ENCODE measurements at places on chromosomes 6 and 20.

- DNase-seq = no peak
Observed at GRCh38 chr6:109478841-109479624, 4.0 kb downstream of the ZBTB24 start.

DNA sequence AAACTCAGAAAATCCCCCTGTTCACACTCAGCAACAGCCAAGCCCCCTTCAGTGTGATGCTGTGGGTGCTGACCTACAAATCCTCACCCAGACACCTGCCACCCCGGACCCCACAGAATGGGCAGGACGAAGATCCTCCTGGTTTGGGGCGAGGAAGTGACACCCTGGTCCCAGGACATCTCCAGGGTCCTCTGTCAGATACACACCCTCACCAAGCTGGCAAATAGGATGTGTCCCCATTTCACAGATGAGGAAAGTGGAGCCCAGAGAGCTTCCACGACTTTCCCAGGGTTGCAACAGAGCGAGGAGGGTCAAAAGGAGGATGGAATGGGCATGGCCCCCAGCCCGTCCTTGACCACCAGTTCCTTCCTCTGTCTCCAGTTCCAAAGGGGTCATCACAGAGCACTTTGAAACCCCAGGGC lies 92.0 kb upstream of the AFDN start:
- no peak for DNase-seq

DNA sequence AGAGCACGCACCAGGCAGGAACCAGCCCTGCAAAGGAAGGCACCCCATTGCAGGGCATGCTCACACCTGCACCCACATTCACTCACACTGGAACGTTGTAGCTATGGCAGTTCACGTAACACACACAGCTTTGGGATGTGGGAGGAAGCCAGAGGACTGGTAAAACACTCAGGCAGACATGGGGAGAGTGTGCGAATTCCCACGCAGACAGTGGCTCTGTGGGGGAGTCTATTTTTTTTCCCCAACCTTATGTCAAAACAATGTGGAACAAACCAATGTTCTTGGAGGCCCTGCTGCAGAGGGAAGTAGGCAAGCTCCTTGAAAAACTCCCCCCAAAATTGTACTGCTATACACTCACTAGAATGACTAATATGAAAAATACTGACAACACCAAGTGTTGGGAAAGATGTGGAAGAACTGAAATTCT lies 91.0 kb downstream of the PPP1R14C start:
- DNase-seq = no peak

GRCh38 chr6:89140347-89141156 lies 5.3 kb upstream of the PM20D2 start:
- no peak for DNase-seq

GRCh38 chr6:149967591-149967990 lies 3.8 kb downstream of the ULBP1 start:
- DNase-seq = no peak

DNA sequence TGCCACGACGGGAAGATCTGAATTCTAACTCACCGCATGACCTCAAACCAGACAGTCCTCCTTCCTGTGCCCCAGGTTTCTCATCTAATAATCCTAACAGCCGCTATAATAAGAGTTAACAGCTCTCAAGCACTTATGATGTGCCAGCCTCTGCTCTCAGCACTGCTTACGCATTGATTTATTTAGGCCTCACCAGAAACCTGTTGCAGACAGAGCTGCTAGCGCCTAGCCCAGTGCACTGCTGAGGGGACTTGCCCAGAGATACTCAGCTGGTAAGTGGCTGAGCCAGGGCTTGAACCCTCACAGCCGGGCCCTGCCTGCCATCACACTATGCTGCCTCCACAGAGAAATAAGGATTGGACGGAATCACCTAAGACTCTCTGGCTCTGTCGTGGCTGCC lies 37.7 kb downstream of the GRM4 start:
- no peak for DNase-seq

DNA sequence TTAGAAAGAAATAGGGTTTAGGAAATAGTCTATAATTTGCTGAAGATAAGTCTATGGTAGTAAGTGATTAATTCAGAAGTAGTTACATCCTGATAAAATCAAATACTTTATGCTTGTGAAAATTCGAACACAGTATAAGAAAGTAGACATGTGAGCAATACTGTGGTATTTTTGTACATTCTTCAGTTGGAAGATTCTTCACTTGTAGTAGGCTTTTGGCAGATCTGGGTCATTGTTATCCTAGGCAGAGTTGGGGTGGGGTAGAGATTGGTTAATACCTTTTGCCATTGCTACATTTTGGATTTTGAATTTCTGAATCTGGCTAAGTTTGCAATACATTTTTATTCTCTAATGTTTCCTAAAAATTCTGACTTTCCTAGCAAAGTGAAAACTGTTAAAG lies 197.5 kb downstream of the BCKDHB start:
- DNase-seq = no peak

DNA sequence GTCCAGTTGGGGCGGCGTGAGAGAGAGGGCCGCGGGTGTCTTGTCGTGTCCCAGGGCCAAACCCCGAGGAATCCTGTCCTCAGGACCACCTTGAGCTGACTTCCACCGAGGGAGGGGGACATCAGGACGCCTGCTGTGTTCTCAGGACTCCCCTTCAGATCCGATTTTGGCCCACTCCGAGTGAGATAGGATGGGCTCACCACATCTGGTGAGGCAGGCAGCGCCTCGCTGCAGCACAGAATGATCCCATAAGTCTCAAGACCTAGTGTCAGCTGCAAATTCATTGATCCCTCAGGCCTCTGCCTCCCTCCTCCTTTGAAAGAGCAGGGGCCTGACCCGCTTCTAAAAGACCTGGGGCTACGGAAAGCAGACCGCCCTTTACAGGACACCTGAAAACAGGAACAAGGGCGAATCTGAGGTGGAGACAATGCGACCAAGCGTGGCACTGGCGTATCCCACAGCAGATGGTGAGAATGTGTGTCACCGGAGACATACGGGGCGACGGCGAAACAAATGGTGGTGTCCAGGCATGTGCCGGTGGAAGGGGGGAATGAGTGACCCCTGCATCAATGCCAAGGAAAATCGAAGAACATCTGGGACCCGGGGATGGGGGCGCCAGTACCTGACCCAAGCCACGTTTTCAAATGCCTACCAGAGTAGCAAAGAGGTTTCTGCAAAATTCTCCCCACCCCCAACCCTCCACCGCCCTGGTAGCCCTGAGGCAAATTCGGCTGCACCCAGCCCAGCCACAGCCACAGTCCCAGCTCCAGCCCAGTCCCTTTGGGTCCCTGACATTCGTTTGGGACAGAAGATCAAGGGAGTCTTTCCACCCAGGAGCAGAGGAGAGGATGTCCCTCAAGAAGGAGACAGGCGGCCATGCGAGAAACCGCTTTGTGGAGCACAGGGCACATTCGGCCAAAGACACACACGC lies 162.1 kb upstream of the ZNF337 start:
- DNase-seq = no peak

DNA sequence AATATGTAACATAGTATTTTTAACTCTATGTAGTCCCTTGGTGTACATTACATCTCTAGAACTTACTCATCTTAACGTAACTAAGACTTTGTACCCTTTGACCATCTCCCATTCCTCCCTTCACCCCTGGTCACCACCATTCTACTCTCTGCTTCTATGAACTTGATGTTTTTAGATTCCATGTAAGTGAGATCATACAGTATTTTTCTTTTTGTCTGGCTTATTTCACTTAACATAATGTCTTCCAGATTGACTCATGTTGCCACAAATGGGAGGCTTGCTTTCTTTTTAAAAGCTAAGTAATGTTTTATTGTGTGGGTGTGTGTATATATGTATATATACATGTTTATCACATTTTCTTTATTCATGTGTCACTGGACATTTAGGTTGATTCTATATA lies 55.8 kb downstream of the TMEM200A start:
- no peak for DNase-seq

- no peak for DNase-seq
Observed at GRCh38 chr20:58604128-58604881, 46.8 kb upstream of the STX16 start.

- DNase-seq = no peak
Observed at GRCh38 chr6:116352515-116353471, 18.0 kb upstream of the DSE start.

GRCh38 chr6:6008648-6009421 lies 2.1 kb upstream of the NRN1 start:
- no peak for DNase-seq

GRCh38 chr20:58293453-58293852 lies 16.1 kb upstream of the RAB22A start:
- no peak for DNase-seq

DNA sequence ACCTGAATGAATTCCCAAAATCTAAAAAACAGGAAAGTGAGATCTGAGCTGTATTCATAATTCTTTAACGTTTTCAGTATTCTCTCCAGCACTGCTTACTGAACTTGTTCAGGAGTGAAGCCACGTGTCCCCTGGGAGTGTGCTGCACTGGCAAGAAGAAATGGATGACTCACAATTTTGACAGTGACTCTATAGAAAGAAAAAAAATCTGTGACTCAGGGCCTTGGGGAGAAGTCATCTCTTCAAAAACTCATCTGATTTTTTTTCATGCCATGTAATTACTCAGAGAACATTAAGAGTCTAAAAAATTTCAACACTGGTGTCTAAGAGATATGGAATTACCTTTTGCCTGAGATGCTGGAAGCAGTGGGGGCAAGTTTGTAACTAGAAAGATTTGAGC lies 39.7 kb downstream of the ANKEF1 start:
- no peak for DNase-seq

- DNase-seq = no peak
Observed at GRCh38 chr6:37074053-37074827, 68.8 kb downstream of the FGD2 start.

GRCh38 chr6:14665827-14666724 lies 548.5 kb downstream of the CD83 start:
- DNase-seq = no peak

DNA sequence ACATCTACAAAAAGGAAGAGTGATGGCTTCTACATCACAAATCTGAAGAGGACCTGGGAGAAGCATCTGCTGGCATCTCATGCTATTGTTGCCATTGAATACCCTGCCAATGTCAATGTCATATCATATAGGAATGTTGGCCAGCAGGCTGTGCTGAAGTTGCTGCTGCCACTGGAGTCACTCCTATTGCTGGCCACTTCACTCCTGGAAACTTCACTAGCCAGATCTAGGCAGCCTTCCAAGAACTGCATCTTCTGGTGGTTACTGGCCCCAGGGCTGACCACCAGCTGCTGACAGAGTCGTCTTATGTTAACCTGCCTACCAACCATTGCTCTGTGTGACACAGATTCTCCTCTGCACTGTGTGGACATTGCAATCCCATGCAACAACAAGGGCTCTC lies 111.8 kb downstream of the PERP start:
- DNase-seq = no peak

- no peak for DNase-seq
Observed at GRCh38 chr6:30847421-30847970, 36.8 kb upstream of the DDR1 start.

GRCh38 chr6:29942275-29943052 lies at the start of gene HLA-A:
TSS of gene HLA-A (plus strand) at chr6:29942532. CDS start at chr6:29942554, 22 bp downstream.
- DNase-seq = peak; percentile 87

- DNase-seq = no peak
Observed at GRCh38 chr6:168030908-168031307, 33.4 kb downstream of the KIF25 start.

GRCh38 chr6:97572943-97573342 lies 289.9 kb upstream of the MMS22L start:
- no peak for DNase-seq

DNA sequence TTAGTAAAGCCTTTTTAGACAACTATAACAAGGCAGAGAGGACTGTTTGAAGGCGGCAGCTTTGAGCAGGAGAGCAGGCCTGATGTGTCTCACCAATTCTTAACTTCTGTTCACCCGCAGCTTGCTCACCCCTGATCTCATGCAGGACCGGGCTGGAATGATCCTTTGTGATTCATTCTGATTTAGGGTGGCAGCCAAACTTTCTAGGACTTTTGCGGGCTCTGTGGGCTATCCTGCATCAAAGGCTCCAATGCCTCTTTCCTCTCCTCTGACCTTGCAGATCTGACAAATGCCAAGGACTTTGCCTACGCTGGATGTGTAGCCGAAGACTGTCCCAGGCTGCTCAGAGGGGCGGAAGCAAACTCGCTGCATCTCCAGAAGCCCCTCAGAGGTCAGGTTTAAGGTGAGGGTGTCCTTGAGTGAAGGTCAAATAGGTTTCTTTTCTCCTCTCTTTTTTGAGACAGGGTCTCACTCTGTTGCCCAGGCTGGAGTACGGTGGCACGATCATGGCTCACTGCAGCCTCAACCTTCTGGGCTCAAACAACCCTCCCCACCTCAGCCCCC lies 72.3 kb downstream of the VEGFA start:
- no peak for DNase-seq

DNA sequence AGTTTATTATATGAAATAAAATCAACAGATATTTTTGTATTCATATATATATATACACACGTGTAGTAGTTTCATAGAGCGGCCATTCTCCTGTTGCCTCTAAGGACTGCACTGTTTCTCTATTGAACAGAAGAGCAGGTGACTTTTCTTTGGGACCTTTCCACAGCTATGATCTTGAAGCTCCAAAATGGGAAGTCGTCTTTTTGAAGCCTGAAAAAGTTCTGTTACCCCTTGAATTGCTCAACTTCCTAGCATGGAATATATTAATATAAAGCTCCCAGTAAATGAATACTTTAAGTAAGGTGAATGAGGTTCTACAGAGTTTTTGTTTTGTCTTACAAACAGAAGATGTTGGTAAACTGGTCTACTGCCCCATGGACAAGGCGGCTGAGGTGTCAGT lies 42.2 kb upstream of the ADTRP start:
- DNase-seq = no peak

DNA sequence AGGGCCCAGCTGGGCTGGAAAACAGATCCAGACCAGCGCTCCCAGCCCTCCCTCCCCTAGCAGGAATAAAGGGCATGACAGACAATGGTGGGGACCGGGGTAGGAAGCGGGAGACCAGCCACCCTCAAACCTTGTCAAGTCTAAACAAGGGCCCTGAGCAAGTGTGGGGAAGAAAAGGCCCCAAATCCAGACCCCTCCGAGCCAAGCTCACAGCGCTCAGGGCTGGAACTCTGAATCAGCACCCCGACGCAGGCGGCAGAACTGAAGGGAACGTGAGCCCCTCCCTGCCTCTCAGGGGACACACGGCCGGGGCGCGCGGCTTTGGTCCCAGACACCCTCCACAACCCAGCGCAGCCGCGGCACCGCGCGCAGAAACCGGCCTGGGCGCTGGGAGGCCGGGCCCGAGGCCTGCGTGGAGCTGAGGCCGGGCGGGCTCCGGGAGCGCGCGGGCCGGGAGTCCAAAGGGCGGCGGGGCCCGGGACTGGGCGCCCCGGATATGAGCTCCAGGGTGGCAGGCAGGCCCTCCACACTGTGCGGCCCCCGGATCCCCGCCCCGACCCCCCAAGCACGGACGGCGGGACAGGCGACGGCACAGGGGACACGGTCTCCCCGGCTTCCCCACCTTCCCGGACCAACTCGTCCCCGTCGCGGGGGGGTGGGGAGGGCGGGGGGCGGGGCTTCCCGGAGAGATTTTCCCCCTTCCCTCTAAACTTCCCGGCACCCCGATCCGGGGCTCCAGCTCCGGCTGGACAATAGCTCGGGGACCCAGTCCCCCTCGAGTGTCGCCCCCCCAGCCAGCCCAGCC lies 641 bp downstream of the TEAD3 start:
- no peak for DNase-seq

GRCh38 chr20:42862446-42862845 lies 327.3 kb downstream of the PTPRT start:
- DNase-seq = no peak
